ENCODE measurements at places on chromosomes 3 and 15. TPM values are rescaled to one million over a fixed set of nuclear protein-coding genes. Genes with fewer than 3 reads are reported as not detected.

Gene LIPH
- total RNA-seq: not detected

DNA sequence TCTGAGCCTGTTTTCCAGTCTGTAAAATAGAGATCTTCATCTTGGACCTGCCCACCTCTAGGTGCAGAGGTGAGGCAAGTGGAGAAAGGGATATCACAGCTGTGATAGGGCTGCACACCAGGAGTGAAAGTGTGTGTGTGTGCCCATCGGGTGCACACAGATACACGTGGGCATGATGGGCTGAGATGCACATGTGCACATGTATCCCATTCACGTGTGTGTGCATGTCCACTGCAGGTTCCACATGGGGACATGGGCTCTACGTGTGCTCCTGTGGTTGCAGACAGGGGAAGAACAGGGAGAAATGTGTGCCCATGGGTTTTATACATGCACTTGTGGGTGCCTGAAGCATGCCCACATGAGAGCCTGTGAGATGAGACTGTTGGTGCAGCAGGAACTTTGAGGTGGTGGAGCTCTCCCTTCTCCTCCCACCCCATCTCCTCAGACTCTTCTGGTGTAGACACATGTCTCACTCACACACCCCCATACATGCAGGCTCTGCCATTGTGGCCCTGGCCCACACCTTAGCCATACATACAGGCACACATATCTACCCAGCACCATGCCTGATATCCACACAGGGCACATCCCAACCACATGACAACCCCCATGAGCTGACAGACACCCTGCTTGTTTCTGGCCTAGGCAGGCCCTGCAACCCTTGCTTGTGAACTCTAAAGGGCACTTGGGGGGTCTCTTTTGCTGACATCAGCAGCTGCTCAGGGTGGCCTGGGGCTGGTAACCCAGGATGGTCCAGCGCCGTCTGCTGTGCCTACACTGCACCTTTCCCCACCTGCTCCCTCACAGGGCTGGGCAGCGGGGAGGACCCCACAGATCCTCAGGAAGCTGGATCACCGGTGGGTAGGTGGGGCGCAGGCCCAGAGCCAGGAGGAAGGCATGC, 57.7 kb upstream of the TMEM115 start:
- no peak for DNase-seq
- no peak overlapping the region for H3K27ac ChIP-seq
- no peak overlapping the region for H3K4me3 ChIP-seq
- H3K27me3 ChIP-seq: no peaks in the 10 kb centered on the region

DNA sequence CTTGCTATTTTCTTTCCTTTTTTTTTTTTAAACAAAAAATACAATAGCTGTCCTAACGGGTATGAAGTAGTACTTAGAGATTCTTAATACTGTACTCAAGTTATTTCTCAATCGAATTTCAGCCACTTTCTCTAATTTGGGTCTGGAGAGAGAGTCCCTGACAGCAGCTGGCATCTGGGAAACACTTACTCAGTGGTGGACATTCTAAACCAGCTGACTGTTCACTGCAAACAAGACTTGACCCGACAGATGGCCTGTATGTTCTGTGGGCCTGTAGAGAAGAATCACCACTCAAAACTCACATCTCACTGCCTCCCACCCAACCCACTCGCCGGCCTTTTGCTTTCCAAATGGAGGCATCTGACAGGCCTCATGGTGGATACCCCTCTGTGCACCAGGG, 199.6 kb downstream of the ATP10A start:
- H3K4me1 ChIP-seq: no peaks in the 10 kb centered on the region
- DNase-seq: no peak
- H3K27ac ChIP-seq: no peak overlapping the region
- no peak overlapping the region for H3K4me3 ChIP-seq

Gene TMEM108
- not detected for total RNA-seq

DNA sequence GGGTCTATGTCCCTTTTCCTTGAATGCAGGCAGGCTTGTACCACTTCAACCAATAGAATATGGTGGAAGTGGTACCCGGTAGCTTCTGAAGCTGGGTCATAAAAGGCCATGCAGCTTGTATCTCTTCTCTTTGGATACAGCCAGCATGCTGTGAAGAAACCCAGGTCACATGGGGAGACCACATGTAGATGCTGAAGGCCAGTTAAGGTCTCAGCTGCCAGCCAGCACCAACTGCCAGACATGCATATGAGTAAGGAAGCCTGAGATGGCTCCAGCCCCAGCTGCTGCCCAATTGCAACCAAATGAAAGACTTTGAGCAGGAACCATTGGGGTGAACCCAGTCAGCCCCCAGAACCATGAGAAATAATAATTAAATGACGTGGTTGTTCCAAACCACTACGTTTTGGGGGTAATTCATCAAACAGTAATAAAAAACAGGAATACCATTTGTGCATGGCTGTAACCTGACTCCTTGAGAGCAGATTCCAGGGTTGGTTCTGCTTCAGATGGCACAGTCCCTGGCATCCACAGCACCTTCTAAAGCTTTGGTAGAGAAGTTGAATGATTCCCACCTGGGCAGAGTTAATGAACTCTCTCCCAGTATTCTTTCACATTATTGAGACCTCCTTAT, 3.8 kb downstream of the RBP2 start:
- no peak overlapping the region for H3K4me3 ChIP-seq
- H3K4me1 ChIP-seq: no peaks in the 10 kb centered on the region
- DNase-seq: no peak
- no peaks in the 10 kb centered on the region for H3K27me3 ChIP-seq
- H3K27ac ChIP-seq: no peak overlapping the region

GRCh38 chr3:164326714-164327113, 751.6 kb downstream of the SI start:
- H3K27me3 ChIP-seq: no peaks in the 10 kb centered on the region
- H3K4me3 ChIP-seq: no peak overlapping the region
- no peak overlapping the region for H3K27ac ChIP-seq
- H3K36me3 ChIP-seq: no peaks in the 10 kb centered on the region
- no peaks in the 10 kb centered on the region for H3K4me1 ChIP-seq

GRCh38 chr3:138673641-138674530, 65.3 kb downstream of the FAIM start:
- H3K4me3 ChIP-seq: no peak overlapping the region
- no peak overlapping the region for H3K27ac ChIP-seq
- H3K36me3 ChIP-seq: peaks cover 9% of the 10 kb centered on the region
- H3K27me3 ChIP-seq: no peaks in the 10 kb centered on the region
- no peak for DNase-seq

DNA sequence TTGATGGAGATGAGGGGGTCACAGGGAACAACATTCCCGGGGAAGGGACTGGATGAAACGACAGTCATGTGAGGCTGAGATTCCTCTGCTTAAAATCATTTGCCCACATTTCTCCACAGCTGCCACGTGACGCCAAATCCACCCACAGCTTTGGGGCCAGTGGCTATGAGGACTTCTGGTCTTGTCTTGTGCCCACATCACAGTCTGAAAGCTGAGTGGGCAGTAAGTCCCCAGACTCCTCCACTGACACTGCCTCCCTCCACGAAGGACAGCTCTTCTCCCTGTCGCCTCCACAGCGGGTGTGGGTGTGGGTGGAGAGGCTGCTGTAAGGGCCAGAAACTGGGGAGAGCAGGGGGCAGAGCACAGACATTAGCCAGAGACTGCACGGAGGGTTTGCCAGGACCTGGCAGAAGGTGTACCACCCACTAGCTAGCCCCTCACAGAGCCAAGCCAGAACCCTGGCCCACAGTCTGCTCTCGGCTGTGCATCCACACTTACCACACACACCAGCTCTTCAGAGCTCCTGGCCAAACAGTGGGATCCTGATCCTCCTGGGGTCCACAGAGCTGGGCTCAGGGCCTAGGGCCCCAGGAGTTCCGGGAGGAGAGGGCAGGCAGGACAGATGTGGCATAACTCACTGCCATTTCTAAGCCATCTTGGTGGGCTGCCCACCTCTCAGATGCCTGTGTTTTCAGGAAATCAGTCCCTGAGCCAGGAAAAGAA, 24.2 kb downstream of the RAB6B start:
- H3K27me3 ChIP-seq: no peaks in the 10 kb centered on the region
- DNase-seq: no peak
- H3K27ac ChIP-seq: no peak overlapping the region
- no peak overlapping the region for H3K4me3 ChIP-seq
- no peaks in the 10 kb centered on the region for H3K4me1 ChIP-seq

GRCh38 chr3:46990573-46991374, 11.3 kb downstream of the NBEAL2 start:
- H3K27me3 ChIP-seq: no peaks in the 10 kb centered on the region
- peak overlapping the region; percentile 41 for H3K27ac ChIP-seq
- H3K4me1 ChIP-seq: peaks cover 45% of the 10 kb centered on the region
- DNase-seq: peak; percentile 70
- peaks cover 18% of the 10 kb centered on the region for H3K36me3 ChIP-seq

GRCh38 chr3:33016846-33017405, 65.5 kb downstream of the CCR4 start:
- no peak for DNase-seq
- peaks cover 7% of the 10 kb centered on the region for H3K4me1 ChIP-seq
- H3K4me3 ChIP-seq: no peak overlapping the region
- peaks cover 7% of the 10 kb centered on the region for H3K36me3 ChIP-seq
- H3K27me3 ChIP-seq: no peaks in the 10 kb centered on the region
